ENCODE measurements at places on chromosomes 12 and 14. TPM values are rescaled to one million over a fixed set of nuclear protein-coding genes. Genes with fewer than 3 reads are reported as not detected.

PZP gene
- total RNA-seq, result 0.28 TPM

PRORP gene
- total RNA-seq, result 17.1 TPM

CLEC6A gene
- total RNA-seq, result not detected

STX2 gene
- total RNA-seq, result 46.0 TPM

KLRC2 gene
- total RNA-seq, result not detected

AQP5 gene
- total RNA-seq, result not detected
